Muscle of leg (tissue), 16 donors: ENCODE measurements at places on chromosomes 6 and 20. TPM values are rescaled to one million over a fixed set of nuclear protein-coding genes. Genes with fewer than 3 reads are reported as not detected.

SMLR1 gene
- not detected for total RNA-seq

DNA sequence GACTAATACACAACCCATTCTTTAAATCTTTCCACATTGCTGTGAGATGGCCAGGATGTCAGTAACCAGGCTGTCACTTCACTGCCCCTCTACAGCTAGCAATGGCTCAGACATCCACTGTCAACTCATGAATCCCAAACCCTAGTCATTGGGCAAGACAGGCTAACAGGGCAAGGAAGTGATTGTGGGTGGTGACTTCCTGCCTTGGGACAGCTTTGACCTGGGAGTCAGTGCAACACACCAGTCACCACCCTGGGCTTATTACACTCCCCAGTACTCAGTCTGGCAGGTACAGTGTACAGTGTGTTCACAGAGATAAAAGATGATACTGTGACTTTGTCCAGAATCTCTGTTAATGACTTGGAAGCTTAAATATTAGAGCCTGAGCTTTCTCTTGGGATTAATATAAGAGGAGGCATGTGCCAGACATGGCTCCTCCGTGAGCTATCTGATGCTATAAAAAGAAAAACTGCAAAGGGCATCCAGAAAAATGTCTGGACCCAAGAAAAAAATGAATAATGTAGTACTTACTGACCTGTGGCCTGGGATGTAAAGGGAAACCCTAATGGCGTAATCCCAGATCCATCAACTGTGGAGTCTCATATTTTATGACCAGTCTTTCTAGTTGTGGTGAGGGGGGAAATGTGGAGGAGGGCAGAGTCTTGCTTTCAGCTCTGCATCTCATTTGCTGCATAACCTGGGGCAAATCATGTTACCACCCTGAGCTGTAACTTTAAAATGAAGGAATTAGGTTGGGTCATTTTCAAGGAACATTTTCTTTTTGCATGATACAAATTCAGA is 244.4 kb downstream of the SLC24A3 start:
- no peak for DNase-seq

DNA sequence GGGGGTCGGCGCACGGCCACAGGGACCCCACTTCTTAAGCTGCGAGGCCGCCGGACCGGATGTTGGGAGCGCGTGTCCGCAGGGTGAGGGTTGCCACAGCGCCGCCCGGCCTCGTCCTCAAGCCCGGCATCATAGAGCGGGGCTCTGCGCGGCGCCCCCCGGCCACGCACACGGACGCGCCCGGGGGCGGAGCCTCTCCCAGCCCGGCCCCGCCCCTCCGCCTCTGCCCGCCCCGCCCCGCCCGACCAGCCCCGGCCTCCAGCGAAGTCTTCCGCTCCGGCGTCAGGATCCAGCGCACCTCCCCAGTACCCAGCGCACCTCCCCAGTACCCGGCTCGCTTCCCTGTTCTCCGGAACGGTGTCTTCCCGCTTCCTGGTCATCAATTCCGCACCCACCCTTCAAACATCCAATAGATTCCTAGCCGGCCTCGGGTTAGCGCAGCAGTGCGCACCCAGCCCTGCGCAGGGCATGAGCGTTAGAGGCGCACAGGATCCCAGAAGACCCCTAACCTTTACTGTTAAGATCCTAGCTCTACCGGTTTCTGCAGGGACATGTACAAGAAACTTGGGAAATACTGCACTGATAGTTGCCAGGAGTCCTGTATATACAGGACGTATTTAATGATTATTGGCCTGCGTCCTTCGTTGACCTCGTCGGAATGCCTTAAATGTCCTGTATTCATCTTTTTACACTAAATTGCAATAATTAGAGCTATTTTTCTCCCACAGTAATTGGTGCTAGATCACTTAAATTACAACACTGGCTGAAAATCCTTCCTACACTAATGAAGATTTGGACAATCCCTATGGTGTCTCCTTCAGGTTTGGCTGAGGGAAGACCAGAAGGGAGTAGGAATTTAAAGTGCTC is 535 bp upstream of the DNAAF9 start:
- peak; percentile 85 for DNase-seq

DNA sequence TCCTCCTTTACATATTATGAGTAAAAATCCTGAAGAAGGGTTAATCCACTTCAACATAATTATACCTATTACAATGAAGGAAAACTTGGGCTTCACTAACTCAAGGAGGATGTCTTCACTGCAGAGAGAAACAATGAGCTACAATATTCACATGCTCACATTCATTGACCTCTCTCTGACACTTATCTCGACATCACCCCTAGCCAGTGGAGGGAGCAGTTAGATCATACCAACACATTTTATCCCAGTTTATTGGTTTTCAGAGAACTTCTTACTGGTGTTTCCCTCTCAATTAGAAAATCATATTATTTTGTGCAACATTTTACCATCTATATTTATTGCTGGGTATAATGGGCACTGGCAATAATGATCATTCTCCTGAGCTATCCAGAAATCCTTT is 646.5 kb downstream of the TENT5A start:
- no peak for DNase-seq

DNA sequence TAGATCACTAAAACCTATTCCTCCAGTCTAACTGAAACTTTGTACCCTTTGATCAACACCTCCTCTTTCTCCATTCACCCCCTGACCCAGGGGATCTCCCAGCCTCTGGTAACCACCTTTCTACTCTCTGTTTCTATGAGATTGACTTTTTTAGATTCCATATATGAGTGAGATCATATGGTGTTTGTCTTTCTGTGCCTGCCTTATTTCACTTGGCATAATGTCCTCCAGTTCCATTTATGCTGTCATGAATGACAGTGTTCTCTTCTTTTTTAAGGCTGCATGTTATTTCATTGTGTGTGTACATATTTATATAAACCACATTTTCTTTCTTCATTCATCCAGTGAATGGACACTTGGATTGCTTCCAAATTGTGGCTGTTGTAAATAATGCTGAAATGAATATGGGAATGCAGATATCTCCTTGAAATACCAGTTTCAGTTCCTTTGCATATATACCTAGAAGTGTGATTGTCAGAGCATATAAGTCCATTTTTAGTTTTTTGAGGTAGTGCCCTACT is 57.7 kb downstream of the DHX35 start:
- DNase-seq = no peak
